ENCODE measurements at places on chromosomes 1 and 21. TPM values are rescaled to one million over a fixed set of nuclear protein-coding genes. Genes with fewer than 3 reads are reported as not detected.

DNA sequence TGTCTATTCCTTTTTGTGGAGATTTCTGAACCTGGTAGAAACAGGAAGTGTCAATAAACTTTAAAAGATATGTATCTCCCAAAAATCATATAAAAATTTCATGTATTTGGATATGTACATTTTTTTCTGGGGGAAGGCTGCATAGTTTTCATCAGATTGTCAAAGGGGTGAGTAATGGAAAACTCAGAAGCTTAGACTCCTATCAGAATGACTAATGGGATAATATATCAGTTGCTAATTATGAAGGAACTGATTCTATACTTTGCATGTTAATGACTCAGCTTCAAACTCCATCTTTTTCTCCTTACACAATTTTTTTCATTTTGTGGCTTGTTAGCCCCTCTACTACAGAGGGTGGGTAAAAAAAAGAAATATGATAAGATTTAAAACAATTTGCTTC, 55.9 kb downstream of the GON4L start:
- no peak for DNase-seq

GRCh38 chr1:15066191-15066590, 87.4 kb upstream of the TMEM51 start:
- no peak for DNase-seq

GRCh38 chr1:66348776-66349175, 185.2 kb upstream of the SGIP1 start:
- no peak for DNase-seq

GRCh38 chr1:162502928-162503327, 5.3 kb downstream of the UHMK1 start:
- no peak for DNase-seq

OR2T29 gene
- total RNA-seq = 10.8 TPM
